ENCODE measurements at places on chromosomes 3 and 15. TPM values are rescaled to one million over a fixed set of nuclear protein-coding genes. Genes with fewer than 3 reads are reported as not detected.

TUSC7 gene
- not detected for total RNA-seq

EXD1 gene
- total RNA-seq, result not detected

CTXN2 gene
- not detected for total RNA-seq

ZNF662 gene
- total RNA-seq, result 12.2 TPM

COL8A1 gene
- 22.4 TPM for total RNA-seq

ST8SIA2 gene
- 12.7 TPM for total RNA-seq

OCA2 gene
- 4.9 TPM for total RNA-seq

PRICKLE2 gene
- 49.3 TPM for total RNA-seq

ATP13A4 gene
- total RNA-seq, result 32.7 TPM

ZPLD1 gene
- total RNA-seq, result not detected

NRG4 gene
- total RNA-seq, result not detected

DNA sequence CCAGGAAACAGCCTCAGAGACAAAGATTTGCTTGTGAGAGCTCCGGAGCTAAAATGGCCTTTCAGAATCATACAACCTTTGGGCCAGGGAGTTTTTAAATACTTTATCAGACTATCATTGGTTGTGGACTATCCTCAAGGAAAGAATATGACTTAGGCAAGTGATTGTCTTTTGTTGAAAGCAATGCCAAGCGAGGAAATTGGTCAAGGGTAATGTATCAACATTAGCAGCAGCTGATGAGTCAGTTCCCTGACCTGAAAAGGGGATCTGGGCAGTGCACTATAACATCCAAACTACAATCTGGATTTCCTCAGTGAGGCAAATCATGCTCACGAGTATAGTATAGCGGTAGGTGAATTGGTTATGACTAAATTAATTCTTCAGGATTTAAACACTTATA is 303.6 kb downstream of the LSAMP start:
- no peak for DNase-seq

DNA sequence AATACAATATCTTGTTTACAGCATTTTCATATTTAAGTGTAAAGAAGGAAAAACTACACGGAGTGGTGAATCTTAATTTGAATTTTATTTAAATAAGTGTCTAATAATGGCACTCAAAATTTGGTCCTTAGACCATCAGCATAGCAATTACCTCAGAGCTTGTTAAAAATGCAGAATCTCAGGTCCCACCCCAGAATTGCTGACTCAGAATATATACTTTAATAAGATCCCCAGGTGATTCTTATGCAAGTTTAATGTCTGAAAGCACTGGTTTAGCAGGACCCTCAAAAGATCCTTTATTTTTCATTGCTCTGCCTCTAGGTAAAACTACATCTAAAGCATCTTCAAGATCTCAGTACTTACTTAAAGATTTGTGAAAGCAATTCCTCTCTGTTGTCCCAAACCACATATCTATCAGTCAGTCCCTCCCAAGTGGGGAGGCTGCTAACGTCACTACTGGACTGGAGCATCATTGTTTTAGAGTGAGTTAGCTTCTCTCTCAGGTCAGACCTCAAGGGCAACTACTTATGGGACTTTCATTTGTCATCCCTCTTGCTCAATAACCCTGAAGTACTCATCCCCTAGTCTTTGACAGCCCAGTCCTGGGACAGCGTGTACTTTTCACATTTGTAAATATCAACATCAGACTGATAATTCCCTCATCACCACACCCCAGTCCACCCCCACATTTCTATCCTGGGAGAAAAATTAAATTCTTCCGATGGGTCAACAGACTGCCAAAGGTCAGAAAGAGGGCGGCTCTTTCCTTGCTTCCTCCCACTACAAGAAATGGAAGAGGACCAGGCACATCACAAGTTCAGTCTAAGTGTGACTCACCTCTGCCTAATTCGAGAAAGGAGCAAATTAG is 76.7 kb downstream of the CBLB start:
- peak; percentile 13 for DNase-seq

GRCh38 chr3:102532901-102533300 is 98.1 kb downstream of the ZPLD1 start:
- no peak for DNase-seq

DNA sequence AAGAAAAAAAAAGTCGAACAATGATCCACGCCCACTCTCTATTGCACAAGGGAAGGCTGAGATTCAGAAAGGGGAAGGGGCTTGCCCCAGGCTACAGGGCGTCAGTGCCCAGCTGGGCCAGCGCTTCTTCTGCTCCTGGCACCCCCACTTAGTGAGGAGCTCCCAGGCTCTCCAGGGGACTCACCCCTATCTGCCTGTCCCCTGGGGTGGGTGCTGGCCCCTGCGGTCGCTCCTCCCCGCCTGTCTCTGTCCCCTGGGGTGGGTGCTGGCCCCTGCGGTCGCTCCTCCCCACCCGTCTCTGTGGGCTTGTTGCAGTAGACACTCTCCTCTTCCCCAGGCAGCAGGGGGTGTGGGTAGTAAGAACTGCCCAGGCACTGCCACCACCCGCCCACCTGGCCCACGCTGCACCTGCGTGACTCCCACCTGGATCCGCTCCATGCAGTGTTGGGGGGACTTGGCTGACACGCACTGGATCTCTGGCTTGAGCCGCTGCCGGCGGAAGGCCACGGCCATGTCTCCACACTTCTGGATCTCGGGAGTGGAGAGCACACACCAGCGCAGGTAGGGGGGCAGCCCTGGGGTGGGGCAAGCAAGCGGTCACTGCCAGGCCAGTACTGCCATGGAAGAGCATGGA is 14.6 kb downstream of the MELTF start:
- DNase-seq, result no peak

- no peak for DNase-seq
Measured at GRCh38 chr3:43692085-43692855, 1.5 kb downstream of the ABHD5 start.

- no peak for DNase-seq
Measured at GRCh38 chr3:22439626-22440025, 688.6 kb upstream of the ZNF385D start.

GRCh38 chr3:152676810-152677379 is 158.0 kb upstream of the P2RY1 start:
- no peak for DNase-seq

DNA sequence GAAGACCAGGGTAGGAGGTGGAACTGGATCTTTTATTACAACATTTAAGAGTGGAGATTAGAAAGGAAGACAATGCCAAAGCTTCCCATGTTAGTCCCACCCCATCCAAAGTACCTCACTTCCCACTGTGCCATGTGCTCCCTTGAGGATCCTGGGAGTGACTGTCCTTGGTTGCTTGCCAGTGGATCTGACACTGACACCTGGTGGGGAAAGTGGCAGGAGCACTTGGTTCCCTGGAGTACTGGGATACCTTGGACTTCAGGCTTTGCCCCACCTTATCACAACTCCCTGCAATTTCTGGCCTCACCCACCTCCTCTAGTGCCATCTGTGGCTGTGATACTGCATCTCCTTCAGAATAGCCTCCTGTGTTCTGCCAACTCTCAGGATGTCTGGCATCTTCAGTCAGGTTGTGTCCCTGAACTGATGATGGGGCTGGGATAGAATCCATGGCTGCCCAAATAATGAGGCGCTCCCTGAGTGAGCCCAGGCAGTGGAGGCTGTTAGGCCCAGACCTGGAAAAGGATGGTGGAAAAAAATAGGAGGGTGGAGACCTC is 1.3 kb downstream of the ELL3 start:
- DNase-seq, result peak; percentile 35

DNA sequence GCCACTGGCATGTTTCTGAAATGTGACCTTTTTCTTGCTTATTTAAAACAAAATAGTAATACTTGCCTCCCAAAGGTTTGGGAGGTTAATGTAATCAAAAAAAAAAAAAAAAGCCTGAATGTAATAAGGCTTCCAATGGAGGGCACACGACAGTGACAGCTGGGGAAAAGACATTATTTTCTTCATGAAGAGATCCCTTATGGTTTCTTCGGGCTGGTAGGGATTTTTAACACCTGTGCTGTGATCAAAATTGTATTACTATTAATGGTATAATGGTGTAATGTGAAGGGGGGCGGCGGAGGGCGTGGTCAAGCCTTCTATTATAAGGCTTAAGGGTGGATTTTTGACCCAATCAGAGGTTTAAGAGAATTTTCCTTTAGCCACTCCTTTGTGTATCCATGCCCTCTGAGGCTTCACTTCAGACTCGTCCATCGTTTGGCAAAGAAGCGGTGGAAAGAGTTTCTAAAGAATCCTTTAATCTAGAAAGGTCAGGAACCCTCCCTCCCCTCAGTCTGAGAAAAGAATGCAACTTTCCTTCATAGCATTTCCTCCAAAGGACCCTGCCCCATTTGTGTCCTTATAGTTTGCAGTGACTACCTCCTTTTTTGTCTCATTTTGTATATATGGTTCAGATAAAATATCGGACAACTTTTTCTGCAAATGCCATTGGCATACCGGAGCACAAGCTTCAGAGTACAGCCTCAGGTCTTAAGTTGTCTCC is 89.5 kb upstream of the CHD2 start:
- DNase-seq, result peak; percentile 90

DNA sequence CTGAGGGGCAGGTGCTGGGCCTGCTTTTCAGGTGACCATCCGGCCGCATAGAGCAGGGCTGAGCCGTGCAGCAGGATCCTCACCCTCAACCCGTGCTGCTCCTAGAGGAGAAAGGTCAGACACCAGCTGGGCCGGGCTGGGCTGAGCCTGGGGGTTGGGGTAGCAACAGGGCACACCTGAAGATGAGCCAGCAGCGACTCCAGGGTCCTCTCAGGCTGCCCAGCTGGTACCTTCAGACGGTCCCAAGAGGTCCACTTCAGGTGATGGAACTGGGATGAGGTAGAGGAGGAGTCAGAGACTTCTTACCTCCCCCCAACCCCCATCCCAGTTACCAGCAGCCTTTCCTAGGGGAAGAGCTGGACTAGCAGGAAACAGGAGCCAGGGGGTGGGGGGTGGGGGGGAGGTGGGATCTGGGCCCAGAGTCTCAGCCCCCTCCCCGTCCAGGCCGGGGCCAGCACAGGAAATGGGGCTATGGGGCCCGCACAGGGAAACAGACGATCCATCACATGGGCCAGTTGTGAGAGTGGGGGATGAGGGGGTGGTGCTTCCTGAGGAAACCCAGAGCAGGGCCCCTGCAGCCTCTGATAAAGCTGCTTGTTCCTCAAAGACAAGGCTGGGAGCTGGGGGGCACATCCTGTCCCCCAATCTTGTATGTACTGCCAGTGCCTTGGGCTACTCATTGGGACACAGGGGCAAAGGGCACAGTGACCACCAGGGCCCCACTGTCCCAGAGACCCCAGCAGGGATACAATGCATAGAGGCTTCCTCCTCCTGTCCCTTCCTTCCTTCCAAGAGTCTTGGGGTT is 3.0 kb downstream of the INKA1 start:
- peak; percentile 91 for DNase-seq

DNA sequence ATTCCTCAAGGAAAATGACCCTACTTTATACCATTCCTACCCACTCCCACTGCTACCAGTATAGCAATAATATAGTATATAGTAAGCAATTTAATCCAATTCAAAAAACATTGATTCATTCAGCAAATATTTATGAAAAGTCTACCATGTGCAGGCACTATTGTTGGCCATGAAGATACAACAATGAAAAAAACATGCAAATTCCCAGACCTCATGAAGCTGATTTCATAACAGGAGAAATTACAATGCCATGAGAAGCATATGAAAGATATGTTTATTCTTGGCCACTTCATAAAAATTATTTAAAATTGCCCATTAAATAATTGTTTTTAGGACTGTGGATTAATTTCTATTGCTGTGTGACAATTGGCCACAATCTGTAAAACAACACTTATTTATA is 315.8 kb upstream of the COL8A1 start:
- no peak for DNase-seq

- peak; percentile 40 for DNase-seq
Measured at GRCh38 chr15:66673410-66674322, 28.4 kb upstream of the SMAD6 start.

- DNase-seq, result peak; percentile 73
Measured at GRCh38 chr3:108006881-108007331, 83.9 kb downstream of the CD47 start.

- no peak for DNase-seq
Measured at GRCh38 chr3:72086743-72087087, 301.8 kb upstream of the PROK2 start.

- no peak for DNase-seq
Measured at GRCh38 chr3:78235841-78236240, 1195.9 kb downstream of the ROBO2 start.

DNA sequence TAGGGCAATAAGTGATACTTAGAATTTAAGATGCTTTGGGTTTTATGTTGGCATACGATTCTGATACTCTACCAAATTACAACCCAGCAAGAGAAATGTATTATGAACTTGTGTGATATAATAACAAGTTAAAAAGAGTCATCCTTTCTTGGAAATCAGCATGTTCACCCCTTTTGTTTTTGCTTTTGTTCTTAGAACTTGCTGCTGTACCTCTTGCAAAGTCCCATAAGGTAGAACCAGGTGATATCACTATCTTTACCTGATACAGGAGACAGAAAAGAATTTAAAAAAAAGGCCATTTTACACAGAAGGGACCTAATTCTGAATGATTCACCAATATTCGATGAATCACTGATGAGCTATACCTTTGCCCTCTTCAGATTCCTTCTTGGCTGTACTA is 810.4 kb downstream of the FHIT start:
- DNase-seq, result no peak

- no peak for DNase-seq
Measured at GRCh38 chr3:128629936-128630335, 20.7 kb downstream of the RPN1 start.

- DNase-seq, result peak; percentile 15
Measured at GRCh38 chr3:196969134-196969659, 564 bp upstream of the PIGZ start.

GRCh38 chr3:56055951-56056350 is 412.3 kb downstream of the ERC2 start:
- DNase-seq, result no peak

GRCh38 chr3:56003129-56003528 is 465.1 kb downstream of the ERC2 start:
- DNase-seq, result peak; percentile 43

DNA sequence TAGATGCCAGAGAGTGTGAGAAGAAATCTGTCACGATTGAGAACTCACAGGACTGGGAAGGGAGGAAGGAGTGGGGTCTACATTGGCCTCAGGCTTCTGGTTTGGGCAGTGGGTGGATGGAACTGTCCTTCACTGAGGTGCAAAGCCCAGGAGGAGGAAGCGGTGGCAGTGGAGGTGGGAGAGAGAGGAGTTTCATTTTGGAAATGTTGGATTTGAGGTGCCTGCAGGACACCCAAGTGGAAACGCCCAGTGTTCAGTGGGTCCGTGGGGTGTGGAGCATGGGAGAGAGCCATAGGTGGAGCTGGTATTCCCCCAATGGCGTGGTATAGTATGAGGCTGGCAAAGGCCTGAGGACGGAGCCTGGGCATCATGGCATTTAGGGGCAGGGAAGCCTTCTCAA is 9.3 kb upstream of the EPHB3 start:
- no peak for DNase-seq

GRCh38 chr3:141486496-141486745 is 406 bp upstream of the RASA2 start:
- no peak for DNase-seq

DNA sequence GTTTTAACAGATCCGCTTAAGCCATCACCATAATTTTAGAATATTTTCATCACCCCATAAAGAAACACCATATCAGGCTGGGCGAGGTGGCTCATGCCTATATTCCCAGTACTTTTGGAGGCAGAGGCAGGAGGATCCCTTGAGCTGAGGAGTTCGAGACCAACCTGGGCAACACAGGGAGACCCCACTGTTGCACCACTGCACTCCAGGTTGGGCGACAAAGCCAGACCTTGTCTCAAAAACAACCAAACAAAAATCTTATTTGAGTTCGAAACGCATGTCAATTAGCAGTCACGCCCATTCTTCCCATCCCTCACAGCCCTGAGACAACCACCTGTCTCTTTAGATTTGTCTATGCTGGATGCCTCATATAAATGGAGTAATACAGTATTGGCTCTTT is 119.9 kb downstream of the KLF13 start:
- DNase-seq, result no peak
